ENCODE measurements at places on chromosomes 2 and 18.

DNA sequence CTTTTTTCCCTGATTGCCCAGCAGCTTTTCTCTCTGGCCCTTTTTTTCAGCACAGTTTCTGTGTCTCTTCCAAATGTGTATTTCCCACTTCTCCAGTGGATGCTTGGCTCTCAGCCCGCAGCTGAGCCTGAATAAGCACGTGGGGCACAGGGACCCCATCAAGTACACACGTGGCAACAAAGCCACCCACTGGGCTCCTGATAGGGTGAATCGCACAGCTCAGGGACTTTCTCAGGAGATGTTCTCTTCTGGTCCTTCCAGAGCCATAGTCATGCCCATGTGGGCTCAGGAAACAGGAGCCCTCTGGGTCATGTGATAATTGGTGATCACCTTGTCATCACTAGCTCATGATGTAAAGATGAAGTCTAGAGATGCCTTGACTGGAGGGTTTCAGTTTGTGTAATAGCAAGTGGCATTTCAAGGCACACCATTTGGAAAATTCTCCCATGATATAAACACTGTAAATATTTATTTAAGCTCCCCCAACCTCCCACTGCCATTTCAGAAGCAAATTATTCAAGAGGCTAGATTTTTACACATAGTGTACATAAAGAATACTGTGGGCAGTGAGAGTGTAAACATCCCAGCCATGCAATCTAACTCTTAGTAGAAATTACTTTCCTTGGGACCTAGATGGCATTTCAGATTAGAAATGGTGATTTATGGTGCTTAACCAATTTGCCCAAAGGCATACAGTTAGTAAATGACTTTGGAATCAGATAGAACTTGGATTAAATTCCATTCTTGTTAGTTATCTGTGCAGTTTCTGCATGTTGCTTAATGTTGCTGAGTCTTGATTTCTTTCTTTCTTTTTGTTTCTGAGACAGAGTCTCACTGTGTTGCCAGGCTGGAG is 597.5 kb downstream of the SLC4A3 start:
- DNase-seq: peak; percentile 80

GRCh38 chr2:70094978-70095719 is 7.9 kb downstream of the PCBP1 start:
- peak; percentile 70 for DNase-seq

GRCh38 chr2:210833403-210833802 is 277.0 kb downstream of the CPS1 start:
- DNase-seq: no peak

GRCh38 chr2:161052214-161052613 is 108.0 kb upstream of the TANK start:
- DNase-seq: no peak

GRCh38 chr2:207290833-207291624 is 125.3 kb upstream of the KLF7 start:
- no peak for DNase-seq

DNA sequence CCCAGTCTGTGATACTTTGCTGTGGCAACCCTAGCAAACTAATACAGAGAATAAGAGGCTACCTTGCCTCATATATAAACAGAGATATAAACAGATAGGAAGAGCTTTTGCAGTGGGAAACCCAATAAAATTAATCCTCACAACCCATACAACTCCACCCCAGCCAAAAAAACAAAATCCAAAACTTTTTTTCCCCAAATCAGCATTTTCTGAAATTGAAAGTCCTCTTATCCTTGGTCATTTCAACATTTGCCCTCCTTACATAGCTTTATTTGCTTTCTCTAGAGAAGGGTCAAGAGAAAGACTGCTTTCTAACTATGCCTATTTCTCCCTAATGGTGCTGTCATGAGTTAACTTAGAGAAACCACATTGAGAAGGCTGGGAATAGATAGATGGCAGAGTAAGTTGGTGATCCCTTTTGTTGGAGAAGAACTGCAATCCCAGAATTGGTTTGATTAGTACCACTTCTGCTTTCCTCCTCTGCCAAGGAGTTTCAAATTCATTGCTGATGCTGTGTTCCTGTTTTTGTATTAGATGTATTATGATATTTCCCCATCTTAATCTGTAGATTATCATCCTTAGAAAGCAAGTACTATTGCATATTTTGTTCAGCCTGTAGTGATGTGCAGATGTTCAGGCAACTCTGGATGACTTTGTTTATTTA is 76.5 kb upstream of the B3GNT2 start:
- no peak for DNase-seq

GRCh38 chr2:129203331-129203730 is 776.1 kb upstream of the RAB6C start:
- no peak for DNase-seq

DNA sequence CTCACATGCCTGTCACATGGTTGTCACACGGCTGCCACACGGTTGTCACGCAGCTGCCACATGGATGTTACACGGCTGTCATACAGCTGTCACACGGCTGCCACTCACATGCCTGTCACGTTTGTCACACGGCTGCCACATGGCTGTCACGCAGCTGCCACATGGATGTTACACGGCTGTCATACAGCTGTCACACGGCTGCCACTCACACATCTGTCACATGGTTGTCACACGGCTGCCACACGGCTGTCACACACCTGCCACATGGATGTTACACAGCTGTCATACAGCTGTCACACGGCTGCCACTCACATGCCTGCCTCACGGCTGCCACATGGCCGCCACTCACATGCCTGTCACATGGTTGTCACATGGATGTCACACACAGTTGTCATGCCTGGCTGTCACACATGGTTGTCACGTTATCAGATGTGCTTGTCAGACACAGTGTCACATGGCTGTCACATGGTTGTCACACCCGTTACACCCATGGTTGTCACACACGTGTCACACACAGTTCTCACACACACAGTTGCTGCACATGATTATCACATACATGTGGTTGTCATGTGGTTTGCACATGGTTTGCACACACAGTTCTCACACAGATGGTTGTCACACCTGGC is 19.4 kb downstream of the KCNG2 start:
- no peak for DNase-seq

DNA sequence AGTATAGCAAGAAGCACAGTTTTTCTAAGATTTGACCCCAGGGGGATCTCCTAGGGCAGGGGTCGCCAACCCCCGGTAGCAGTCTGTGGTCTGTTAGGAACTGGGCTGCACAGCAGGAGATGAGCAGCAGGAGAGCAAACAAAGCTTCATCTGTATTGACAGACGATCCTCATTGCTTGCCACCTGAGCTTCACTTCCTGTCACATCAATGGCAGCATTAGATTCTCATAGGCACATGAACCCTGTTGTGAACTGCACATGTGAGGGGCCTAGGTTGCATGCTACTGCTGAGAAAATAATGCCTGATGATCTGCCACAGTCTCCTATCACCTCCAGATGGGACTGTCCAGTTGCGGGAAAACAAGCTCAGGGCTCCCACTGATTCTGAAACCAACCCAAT is 136.2 kb downstream of the RGPD3 start:
- DNase-seq: no peak

DNA sequence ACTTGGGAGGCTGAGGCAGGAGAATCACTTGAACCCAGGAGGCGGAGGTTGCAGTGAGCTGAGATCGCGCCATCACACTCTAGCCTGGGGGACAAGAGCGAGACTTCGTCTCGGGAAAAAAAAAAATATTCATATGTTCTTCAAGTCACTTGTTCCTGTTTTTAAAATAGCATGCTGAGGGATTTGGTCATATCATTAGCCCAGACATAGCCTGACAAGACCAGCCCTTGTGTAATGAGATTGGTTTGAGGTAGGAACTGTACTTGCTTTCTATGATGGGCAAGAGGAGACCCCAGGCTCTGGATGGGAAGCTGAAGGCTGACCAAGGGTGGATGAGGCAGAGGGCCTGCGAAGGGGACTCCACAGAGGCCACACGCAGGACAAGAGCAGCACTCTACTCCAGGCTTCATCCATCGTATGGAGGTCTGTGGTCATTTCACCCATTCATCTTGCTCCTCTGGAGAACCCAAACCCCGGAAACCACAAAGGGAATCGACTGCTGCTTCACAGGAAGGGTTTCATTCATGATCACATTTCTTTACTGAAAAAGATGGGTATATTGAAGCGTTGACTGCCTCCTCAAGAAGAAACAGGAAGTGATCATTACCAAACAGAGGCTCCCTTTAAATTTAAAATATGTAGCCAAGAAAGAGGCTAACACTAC is 87.1 kb upstream of the ZNF397 start:
- DNase-seq: no peak

DNA sequence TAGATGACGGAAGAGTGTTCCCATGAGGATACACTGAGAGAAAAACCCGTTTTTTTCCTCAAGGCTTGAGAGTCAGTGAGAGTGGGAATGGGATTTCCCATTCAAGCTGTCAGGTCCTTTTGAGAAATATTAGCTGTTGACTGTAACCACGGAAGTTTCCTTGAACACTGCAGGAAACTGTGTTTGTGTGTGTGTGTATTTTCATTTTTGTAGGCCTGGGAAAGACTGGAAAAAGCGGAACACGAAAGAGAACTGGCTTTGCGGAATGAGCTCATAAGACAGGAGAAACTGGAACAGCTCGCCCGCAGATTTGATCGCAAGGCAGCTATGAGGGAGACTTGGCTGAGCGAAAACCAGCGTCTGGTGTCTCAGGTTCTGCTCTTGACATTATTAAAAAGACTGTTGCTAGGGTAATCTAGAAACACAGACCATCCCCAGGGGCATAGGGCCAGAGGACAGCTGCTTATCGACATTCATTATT is 98.8 kb upstream of the EML6 start:
- DNase-seq: no peak

DNA sequence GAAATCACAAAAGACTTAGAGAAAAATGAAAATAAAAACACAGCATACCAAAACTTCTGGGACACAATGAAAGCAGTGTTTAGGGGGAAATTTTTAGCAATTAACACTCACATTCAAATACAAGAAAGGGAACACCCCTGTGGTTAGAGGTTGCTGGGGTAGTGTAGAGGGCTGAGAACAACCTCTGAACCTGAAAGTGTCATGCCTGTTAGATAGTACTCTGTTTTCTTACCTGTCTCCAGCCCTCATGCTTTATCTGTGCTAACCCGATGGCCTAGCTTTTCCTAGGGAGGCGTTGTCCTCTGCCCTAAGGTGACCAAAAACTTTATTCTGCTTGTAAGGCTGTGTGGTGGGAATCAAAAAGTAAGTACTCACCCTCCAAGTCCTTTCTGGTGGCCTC is 122.6 kb upstream of the OTX1 start:
- no peak for DNase-seq

DNA sequence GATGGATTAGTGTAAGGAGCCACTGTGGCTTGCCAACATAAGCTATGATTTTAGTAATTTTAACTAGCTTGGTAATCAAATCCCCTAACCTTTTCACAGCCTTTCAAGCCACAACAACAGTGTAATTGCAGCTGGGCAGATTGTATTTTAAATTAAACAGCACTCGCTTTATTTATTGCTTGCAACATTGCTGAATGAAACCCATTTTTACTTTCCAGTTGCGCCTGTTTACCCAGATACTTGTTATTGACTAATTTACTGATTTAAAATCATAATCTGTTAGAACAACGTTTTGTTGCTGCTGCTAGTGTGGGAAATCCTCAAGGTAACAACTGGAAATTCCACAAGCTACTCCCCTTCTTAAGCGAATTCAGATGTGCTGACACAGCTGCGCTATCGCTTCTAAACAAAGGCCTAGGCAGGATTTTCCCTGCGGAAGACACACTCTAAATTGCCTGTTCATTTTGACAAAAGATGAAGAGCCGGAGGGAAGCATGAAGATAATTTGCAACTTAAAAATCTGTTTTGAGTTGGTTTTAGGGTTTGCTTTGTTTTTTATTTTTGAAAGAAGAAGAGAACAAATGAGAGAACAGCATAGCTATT is 283.9 kb downstream of the ALPK2 start:
- DNase-seq: no peak

DNA sequence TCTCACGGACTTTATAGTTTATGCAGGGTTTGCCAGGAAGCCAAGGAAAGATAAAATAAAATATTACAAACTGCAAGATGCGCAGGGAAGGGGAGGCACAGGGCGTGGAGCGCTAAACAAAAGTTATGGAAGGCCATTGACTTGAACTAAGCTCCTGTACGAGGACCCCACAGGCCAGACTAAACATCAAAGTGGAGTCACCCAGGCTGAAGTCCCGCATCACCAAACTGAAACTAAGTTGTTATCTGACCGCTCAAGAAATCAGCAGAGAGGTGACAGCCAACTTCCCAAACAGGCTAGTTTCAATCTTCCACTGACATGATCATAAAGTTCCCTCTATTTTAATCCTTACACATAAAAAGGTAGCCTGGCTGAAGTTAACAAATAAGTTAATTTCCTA is 90.5 kb upstream of the YWHAQ start:
- DNase-seq: no peak

DNA sequence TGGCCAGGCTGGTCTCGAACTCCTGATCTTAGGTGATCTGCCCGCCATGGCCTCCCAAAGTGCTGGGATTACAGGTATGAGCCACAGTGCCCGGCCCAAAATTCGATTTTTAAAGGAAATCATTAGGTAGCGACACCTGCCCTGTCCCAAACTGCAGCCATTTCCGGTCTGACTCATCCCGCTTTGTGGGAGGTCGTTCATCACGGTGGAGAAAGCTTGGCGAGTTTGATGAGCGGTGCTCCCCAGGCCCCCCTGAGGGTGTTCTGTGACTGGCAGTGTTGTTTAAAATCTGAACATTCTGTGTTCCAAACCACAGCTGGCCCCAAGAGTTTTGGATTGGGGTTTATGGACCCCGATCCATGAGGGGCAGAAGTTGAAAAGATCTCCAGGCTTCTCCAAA is 53.0 kb upstream of the GLI2 start:
- DNase-seq: no peak

- DNase-seq: peak; percentile 32
Observed at GRCh38 chr2:199019898-199020507, 437.7 kb downstream of the SATB2 start.

DNA sequence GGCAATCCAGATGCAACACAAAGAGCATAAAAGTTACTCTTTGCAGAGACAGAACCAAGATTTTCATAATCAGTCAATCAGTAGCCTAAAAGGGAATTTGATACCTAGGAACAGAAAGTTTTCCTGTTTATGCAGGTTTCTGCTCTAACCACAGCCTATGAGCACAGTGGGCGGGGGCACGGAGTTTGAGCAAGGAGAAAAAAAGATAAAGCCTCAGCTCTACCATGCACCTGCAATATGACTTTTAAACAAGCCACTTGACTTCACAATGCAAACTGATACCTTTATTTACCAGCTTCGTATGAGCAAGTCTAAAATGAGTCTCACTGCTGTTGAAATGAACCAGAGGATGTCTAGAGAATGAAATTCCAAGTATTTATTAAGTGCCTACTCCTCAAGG is 5.6 kb upstream of the LRATD1 start:
- no peak for DNase-seq

DNA sequence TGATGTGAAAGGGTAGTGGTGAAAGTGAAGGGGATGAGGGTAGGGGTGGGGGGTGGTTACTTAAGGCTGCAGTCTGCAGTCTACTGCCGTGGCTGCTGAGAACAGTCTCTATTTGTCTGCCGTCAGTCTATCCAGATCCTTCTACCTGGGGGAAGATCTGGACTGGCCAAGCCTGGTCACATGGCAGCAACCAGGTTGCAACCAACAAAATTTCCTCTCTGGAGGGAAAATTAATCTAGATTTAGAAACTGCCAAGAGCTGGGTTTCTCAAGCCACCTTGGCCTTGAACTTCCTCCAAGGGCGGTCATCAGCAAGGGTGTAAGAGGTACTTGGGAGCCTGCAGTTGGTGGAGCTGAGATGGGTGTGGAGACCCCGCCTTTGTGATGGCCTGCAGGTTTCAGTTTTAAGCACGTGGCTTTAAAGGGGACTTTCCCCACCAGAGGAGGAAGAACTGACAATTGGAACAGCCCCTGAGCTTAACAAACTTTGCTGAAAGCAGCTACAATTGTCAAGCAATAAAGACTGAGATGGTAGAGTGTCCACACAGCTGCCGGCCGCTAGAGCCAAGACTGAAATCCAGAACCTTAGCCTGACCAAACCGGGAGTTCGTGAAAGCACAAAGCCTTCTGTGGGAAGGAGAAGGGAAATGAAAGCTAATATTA is 31.4 kb upstream of the KCMF1 start:
- DNase-seq: no peak

All from A549 (cell line).